CD4-positive, alpha-beta memory T cell (primary cell): ENCODE measurements at places on chromosomes 16 and 17.

GRCh38 chr17:76884995-76885893 is 17.0 kb downstream of the MGAT5B start:
- no peaks in the 10 kb centered on the region for H3K4me1 ChIP-seq
- DNase-seq = no peak
- H3K27ac ChIP-seq = no peak overlapping the region

DNA sequence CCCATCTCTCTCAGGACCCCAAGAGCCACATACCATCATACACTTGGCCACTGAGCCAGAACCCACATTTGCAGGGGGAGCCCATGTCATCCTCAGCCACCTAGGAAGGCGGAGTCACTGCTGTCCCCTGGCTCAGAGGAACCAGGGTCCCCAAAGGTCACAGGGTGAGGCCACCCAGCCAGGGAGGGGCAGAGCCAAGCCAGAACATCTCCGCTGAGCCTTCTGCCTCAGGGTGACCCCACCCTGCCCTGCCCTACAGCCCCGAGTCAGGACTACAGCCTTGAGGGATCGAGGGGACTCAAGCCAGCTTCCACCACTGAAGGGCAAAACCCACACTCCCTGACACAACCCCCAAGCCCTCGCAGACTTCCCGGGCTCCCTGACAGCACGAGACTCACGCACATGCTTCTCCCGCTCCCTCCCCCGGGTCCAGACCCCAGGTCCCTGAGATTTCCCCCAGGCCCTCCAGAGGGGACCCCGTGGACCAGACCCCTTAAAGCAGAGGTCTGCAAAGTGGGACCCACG is 17.4 kb downstream of the PIEZO1 start:
- peaks cover 80% of the 10 kb centered on the region for H3K4me1 ChIP-seq
- H3K36me3 ChIP-seq = peaks cover 4% of the 10 kb centered on the region
- H3K27me3 ChIP-seq = no peaks in the 10 kb centered on the region
- no peak for DNase-seq
- H3K4me3 ChIP-seq = no peak overlapping the region

- H3K36me3 ChIP-seq = peaks cover 42% of the 10 kb centered on the region
- peak overlapping the region; percentile 89 for H3K27ac ChIP-seq
- no peak for DNase-seq
- H3K4me3 ChIP-seq = peak overlapping the region; percentile 96
Measured at GRCh38 chr16:31181102-31181830, 1.3 kb downstream of the FUS start.

GRCh38 chr16:89360760-89361435 is 129.5 kb downstream of the ANKRD11 start:
- peaks cover 95% of the 10 kb centered on the region for H3K4me1 ChIP-seq
- peak overlapping the region; percentile 20 for H3K4me3 ChIP-seq
- peak; percentile 82 for DNase-seq
- H3K27me3 ChIP-seq = no peaks in the 10 kb centered on the region

DNA sequence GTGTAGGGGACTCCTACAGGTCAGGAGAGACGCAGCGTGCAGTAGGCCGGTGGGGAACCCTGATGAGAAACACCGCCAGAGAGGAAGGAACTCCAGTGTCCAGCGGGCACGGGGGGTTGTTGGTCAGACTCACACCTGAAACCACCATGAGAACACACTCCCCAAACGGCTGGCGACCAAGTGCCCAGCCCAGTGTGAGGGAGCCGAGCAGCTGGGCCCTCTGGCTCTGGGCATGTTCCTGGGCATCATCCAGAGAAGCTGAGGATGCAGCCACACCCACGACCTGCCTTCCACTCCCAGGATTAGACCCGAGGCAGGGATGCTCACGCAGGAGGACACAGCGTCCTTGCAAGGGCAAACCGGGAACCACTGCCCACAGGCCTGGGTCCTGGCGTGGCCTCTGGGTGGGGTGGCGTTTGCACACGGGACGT is 108.3 kb upstream of the ZNF750 start:
- no peak overlapping the region for H3K27ac ChIP-seq
- DNase-seq = no peak
- H3K36me3 ChIP-seq = peaks cover 15% of the 10 kb centered on the region
- no peak overlapping the region for H3K4me3 ChIP-seq
- H3K4me1 ChIP-seq = no peaks in the 10 kb centered on the region

DNA sequence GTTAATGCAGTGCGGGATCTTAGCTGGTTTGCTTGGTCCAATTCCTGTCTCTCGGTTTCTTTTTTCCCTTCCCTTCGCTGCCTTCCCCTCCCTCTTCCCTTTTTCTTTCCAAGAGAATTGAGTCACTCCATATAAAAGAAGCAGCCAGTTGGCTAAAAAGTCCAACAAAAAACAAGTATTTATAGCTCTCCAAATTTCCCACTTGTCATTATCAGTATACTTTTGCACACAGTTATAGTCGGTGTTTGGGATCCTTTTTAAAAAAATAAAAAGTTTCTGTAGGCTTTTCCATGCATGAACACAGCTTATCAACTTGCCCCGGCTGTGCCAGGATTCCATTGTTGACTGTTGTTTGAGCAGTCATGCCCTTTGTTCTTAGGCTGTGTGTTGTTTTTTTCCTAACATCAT is 24.9 kb downstream of the HMOX2 start:
- no peaks in the 10 kb centered on the region for H3K27me3 ChIP-seq
- H3K36me3 ChIP-seq = peaks cover 12% of the 10 kb centered on the region
- peaks cover 89% of the 10 kb centered on the region for H3K4me1 ChIP-seq
- H3K27ac ChIP-seq = no peak overlapping the region
- no peak overlapping the region for H3K4me3 ChIP-seq
- DNase-seq = no peak

- no peaks in the 10 kb centered on the region for H3K4me1 ChIP-seq
- H3K4me3 ChIP-seq = no peak overlapping the region
- DNase-seq = no peak
- H3K27me3 ChIP-seq = peaks cover 10% of the 10 kb centered on the region
- H3K36me3 ChIP-seq = no peaks in the 10 kb centered on the region
Measured at GRCh38 chr17:8402921-8403536, 5.4 kb upstream of the RNF222 start.

DNA sequence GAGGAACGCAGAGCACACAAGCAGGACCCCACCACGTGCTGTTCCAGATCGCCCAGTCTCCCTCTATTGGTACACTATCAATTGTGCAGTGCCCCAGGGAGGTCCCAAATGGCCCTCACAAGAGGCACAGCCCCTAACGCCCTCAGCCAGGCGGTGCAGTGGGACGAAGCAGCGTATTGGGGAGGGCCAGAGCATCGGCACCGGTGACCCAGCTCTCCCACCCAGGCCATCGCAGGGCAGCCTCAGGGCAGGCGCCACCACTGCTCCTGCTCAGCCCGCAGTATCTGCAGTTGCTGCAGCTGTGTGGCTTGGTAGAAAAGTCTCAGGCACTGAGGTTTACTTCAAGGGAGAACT is 5.9 kb upstream of the FAAP100 start:
- H3K36me3 ChIP-seq = peaks cover 13% of the 10 kb centered on the region
- H3K4me1 ChIP-seq = peaks cover 14% of the 10 kb centered on the region
- no peak overlapping the region for H3K27ac ChIP-seq
- H3K27me3 ChIP-seq = no peaks in the 10 kb centered on the region
- DNase-seq = no peak
- H3K4me3 ChIP-seq = no peak overlapping the region

- no peaks in the 10 kb centered on the region for H3K27me3 ChIP-seq
- no peak overlapping the region for H3K4me3 ChIP-seq
- peak; percentile 76 for DNase-seq
- no peaks in the 10 kb centered on the region for H3K36me3 ChIP-seq
- peaks cover 28% of the 10 kb centered on the region for H3K4me1 ChIP-seq
Measured at GRCh38 chr17:66373944-66374817, 71.8 kb downstream of the PRKCA start.

DNA sequence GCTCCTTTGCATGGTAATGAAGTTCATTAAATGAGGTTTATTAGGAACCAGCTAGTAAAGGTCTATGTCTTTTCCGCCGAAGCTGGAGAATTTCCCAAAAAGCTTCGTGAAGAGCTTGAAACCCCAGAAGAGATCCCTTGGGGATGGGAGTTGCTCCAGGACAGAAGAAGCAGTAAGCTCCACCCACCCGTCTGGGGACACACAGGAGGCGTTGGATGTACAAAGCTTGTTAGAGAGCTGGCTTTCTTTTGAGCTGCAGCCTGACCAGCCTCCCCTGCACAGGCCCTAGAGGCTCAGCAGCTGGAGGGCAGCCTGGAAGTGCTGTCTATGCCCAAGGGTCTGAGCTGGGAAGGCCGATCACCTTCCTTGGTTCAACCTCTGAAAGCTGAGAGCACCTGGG is 147.4 kb upstream of the SDK2 start:
- no peak for DNase-seq
- no peaks in the 10 kb centered on the region for H3K36me3 ChIP-seq
- no peaks in the 10 kb centered on the region for H3K27me3 ChIP-seq
- no peak overlapping the region for H3K27ac ChIP-seq
